Left renal cortex interstitium (tissue), 4 donors: ENCODE measurements at places on chromosomes 16 and 17. TPM values are rescaled to one million over a fixed set of nuclear protein-coding genes. Genes with fewer than 3 reads are reported as not detected.

The KRTAP4-8 gene
- polyA plus RNA-seq = not detected

The WFIKKN1 gene
- polyA plus RNA-seq = 2.8 TPM

The KDM6B gene
- polyA plus RNA-seq = 14.6 TPM

The HSD11B2 gene
- polyA plus RNA-seq = 61.4 TPM

The CNTNAP4 gene
- polyA plus RNA-seq = 0.32 TPM

The APOH gene
- 0.21 TPM for polyA plus RNA-seq

The NUP85 gene
- 78.9 TPM for polyA plus RNA-seq

The SCIMP gene
- 2.4 TPM for polyA plus RNA-seq

The SPNS2 gene
- 45.8 TPM for polyA plus RNA-seq

The SLC16A5 gene
- 32.4 TPM for polyA plus RNA-seq

DNA sequence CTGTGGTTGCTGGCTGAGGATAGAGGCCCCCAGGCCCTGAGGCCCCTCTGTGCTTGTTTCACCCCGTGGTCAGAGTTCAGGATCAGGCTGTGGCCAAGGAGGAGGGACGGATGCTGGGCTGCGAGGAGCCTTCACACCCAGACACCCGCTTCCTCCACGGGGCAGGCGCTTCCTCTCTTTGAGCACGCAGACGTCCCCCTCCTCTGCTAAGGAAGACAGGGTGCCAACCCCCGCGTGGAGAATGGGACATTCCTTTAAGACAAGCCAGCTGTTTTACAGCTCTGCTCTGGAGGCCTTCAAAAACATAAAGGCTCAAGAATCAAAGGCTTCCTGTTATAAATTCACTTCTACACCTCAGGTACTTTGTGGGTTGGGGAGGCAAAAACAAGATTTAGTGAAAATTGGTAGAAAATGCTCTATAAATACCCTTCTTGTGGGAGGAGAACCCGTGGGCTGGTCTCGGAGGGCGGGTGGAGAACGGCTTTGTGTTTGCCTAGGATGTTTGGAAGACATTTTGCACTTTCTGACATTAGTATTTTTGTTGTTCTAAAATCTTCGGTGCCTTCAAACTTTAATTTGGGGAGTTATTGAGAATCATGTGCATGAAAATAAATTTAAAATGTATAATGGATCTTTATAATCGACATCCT, 60.8 kb upstream of the FOXF1 start:
- DNase-seq = no peak

- no peak for DNase-seq
Observed at GRCh38 chr16:971981-972315, 1.2 kb upstream of the LMF1 start.

GRCh38 chr17:20999044-20999573, 43.7 kb downstream of the USP22 start:
- no peak for DNase-seq

- no peak for DNase-seq
Observed at GRCh38 chr16:87828907-87829621, 40.2 kb downstream of the SLC7A5 start.

- no peak for DNase-seq
Observed at GRCh38 chr17:80453126-80453997, 23.0 kb downstream of the NPTX1 start.

DNA sequence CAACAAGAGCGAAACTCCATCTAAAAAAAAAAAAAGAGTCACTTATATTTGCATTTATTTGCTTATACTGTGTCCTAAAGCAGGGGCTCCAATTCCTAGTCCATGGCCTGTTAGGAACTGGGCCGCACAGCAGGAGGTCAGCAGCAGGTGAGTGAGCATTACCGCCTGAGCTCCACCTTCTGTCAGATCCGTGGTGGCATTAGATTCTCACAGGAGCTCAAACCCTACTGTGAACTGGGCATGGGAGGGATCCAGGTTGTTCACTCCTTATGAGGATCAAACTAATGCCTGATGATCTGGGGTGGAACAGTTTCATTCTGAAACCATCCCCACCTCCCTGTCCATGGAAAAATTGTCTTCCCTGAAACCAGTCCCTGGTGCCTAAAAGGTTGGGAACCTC, 24.9 kb downstream of the ITGB3 start:
- DNase-seq = no peak

DNA sequence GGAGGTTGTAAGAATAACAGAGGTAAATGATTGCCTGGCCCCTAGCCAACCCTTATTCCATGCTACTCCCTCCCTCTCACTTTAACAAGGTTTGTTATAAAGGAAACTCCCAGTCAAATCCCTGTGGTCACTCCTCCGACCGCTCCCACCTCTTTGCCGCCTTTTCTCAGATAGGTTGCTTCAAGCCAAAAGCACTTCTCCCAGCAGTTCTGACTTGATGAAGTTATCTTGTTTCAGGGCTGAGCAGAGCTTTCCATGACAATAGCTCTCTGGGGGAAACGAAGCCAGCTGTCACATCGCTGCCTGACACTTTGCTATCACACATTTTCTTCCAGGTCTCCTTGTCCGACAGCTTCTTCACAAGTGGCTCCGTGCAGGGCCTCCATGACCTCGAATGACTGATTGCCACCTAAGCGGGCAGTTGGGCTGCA, 278.6 kb downstream of the HAPSTR1 start:
- DNase-seq = no peak

DNA sequence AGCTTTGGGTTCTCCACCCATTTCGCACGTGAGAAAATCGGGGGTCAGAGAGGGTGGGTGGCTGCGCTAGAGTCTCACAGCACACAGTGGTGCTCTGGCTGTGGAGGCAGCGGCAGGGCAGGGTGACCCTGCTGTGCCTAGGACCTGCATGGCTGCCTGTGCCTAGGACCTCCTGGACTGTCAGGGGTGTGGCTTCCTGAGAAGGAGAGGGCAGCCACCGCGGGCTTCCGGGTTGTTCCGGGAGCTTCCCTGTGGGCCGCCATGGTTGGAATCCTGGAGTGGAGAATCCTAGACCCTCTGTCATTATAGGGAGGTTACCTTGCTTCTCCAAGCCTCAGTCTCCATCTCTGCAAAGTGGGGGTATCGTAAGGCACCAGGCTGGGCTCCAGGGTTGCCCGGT, 9.3 kb downstream of the ZFPM1 start:
- DNase-seq = no peak

- no peak for DNase-seq
Observed at GRCh38 chr16:57946181-57946801, 24.6 kb downstream of the CNGB1 start.

DNA sequence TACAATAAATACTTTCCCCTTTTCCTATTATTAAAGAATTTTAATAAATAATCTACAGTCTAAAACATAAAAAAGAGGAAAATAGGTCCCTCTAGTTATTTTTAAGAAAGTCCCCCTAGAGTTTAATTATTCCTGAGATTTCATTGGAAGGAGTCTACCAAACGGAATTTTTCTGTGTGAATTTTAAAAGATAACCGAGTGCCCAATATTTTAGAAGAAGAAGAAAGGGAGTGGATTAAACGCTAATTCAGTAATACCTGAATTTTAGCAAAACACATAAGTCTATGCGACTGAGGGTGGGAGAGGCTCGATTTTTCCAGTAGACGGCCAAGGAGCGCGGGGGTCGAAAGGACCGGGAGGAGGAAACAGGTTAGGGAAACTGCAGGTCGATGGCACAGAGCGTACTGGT, 2.2 kb downstream of the HOXB2 start:
- no peak for DNase-seq

DNA sequence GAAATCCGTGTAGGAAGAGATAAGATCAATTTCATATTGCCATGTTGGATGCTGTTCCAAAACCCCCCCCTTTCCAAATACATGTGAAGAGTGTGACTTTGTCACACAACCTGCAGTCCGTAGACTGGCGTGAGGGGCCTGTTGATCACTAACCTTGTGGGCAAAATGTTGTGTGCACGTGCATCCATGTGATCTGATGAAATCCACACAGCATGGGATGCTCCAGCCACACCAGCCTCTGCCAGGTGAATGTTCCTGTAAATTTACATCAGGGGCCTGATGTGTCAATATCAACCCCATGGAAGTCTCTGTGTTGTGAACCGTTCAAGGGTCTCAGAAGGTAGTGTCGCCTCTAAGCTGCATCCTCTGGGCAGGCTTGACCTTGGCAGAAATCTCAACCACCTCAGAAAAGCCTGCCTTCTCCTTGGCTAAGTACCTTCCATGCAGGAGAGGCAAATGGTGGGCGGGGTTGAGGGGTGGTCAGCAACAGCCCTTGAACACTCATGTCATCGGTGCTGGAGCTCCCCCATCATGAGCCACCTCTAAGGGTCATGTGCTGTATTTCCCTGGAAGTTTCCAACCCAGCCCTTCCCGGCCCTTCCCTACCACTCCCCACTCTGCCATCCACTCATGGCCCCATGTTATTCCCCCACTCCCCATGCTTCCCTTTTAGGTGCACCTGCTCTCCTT, 78.2 kb upstream of the DNAH17 start:
- no peak for DNase-seq

GRCh38 chr17:975371-975915, 4.1 kb downstream of the NXN start:
- DNase-seq = no peak

- DNase-seq = no peak
Observed at GRCh38 chr16:851871-852270, 51.3 kb upstream of the GNG13 start.

GRCh38 chr16:85303354-85303883, 191.1 kb upstream of the CIBAR2 start:
- no peak for DNase-seq

GRCh38 chr17:59439262-59439661, 107.8 kb downstream of the YPEL2 start:
- DNase-seq = no peak

- no peak for DNase-seq
Observed at GRCh38 chr17:67635681-67636080, 82.1 kb upstream of the NOL11 start.

GRCh38 chr16:69327585-69328310, 2.6 kb downstream of the PDF start:
- DNase-seq = no peak

DNA sequence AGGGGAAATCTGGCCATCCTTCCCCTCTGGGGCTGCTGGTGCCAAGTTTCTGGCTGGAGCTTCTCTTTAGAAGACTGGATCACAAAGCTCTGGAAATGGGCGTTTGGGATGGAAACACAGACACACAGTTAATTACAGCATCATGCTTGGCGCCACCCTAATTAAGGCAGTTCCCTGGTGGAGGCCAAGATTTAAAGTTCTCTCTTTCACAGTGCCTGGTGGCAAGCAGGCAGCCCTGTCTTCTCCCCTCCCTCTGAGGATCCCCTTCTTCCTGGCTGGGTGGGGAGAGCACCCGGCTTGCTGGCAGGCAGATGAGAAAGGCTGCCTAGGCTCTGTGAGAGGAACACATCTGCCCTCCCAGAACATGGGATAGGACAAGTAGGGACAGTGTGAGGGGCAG, 59.0 kb upstream of the NKD1 start:
- no peak for DNase-seq

DNA sequence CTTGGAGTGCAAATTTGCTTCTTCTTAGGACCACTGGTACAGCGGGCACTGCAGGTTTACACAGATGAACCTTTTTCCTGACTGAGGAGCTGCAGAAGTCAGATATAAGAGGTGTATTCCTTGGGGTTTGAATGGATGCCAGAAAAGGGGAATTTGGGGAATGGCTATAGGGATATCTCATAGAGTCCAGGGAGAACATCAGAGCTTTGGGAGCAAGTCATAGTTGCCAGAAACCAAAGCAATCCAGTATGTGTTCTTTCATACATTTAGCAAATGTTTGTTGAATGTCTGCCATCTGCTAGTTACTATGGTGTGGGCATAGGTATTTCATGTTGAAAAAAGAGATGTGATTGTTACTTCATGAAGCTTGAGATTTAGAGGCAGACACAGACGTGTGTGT, 46.8 kb downstream of the MAP2K4 start:
- DNase-seq = no peak

DNA sequence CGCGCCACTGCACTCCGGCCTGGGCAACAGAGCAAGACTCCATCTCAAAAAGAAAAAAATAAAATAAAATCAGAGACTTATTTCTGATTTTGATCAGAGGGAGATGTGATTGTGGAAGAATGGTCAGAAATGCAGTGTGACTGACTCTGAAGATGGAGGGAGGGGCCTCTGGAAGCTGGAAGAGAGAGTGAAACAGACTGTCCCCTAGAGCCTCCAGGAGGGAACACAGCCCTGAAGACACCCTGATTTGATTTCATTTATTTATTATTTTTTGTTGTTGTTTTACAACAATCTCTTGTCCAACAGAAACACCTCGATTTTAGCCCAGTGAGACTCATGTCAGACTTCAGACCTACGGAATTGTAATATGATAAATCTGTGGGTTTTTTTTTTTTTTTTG, 26.1 kb downstream of the BCL7C start:
- DNase-seq = no peak

- DNase-seq = no peak
Observed at GRCh38 chr16:8955828-8956227, 7.9 kb downstream of the USP7 start.

- DNase-seq = no peak
Observed at GRCh38 chr17:80313160-80313829, 52.6 kb downstream of the RNF213 start.

- no peak for DNase-seq
Observed at GRCh38 chr16:83021746-83022145, 395.0 kb downstream of the CDH13 start.

DNA sequence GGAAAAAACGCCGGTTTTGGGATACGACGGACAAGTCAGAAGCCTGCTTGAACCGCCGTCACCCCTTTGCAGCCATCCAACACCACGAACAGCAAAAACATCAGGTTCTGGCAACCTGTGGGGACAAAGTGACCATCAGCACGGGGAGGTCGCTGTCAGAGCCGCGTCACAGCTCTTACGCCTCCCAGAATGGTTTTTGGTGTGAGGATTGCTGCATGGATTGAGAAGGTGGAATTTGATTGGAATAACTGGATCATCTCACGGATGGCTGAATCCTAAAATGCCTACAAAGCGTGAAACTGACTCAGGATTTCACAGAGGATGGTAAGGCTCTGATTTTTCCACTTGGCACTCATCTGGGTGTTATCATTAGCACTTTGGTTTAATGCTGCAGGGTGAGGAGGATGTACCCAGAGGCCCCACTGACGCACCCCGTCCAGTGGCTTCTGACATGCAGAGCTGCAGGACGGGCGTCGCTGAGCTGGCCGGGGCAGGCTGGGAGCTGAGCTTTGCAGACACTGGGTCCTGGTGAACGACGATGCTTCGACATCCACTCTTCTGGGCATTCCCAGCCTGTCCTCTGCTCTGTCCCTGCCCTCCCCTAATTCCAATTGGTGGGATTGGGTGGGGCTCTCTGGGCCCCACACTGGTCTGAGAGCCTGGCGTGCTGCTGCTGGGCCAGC, 73.4 kb upstream of the CREBBP start:
- DNase-seq = no peak

GRCh38 chr16:67264277-67264676, 15.1 kb upstream of the PLEKHG4 start:
- no peak for DNase-seq

GRCh38 chr16:27346819-27347218, 33.0 kb downstream of the IL4R start:
- no peak for DNase-seq
